Mesenchymal stem cell (in vitro differentiated cells and primary cell): ENCODE measurements at places on chromosomes 13 and 19.

DNA sequence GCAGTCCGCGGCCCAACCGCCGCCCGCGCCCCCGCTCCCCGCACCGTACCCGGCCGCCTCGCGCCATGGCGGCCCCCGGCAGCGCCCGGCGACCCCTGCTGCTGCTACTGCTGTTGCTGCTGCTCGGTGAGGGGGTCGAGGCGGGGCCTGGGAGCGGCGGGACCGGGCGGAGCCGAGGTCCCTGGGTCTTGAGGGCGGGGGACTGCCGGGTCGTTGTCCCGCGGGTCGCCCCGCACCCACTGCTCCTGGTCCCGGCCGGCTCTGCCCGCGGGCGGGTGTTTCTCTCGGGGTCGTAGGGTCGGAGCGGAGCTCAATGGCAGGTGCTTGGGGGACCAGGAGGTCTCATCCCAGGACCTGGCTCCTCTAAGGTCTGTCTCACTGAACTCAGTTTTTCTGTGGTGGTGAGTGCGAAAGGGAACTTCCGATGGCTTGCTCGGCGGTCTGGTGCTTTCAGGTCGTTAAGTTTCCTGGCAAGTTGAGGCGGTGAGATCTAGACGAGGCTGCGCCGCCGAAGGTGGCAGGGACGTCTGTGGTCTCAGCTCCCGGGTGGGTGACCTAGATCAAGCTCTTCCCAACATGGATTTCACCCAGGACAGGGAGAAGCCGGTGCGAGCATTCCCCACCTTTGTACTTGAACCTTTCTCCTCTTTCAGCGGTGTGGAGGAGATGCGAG lies 467 bp downstream of the LAMP1 start:
- H3K27me3 ChIP-seq = no peaks in the 10 kb centered on the region
- H3K4me3 ChIP-seq = peak overlapping the region; percentile 89
- no peaks in the 10 kb centered on the region for H3K36me3 ChIP-seq
- H3K4me1 ChIP-seq = peaks cover 8% of the 10 kb centered on the region
- DNase-seq = peak; percentile 51
- H3K27ac ChIP-seq = peak overlapping the region; percentile 38

DNA sequence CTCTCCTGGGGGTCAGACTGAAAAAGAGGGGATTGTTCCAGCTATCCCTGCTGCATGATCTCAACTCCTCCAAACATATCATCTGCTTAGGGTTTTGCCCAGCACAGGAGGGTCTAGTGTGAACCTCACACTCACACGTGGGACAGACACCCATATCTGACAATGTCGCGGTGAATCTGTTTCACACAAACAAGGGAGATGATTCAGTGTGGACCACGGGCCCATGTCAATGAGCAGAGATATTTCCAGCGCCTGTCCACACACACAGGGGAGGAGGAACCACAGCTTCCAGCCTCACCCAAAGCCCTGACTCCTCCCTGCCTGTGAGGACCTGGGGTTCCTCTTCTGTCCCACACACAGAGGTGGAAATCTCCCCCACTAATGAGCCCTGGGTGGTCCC lies 29.6 kb upstream of the KIR3DL3 start:
- H3K36me3 ChIP-seq = no peaks in the 10 kb centered on the region
- no peaks in the 10 kb centered on the region for H3K4me1 ChIP-seq
- DNase-seq = no peak
- H3K27ac ChIP-seq = no peak overlapping the region
- no peaks in the 10 kb centered on the region for H3K27me3 ChIP-seq

DNA sequence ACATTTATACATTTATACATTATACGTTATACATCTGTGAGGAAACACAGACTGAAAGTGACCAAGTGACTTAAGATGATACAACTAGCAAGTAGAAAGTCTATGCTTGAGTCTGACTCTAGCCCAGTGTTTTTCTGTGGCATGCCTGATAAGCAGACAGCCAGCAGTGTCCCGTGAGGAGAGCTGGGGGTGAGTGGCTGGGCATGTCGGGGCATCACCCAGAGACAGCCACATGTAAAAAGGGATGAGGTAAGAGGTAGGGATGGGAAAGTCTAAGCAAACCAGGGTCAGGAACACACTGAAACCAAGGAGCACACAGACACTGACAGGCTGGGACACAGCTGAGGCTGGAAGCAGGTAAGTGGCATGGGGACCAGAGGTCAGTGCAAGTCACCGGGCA lies 333.2 kb downstream of the FOXO1 start:
- no peak for DNase-seq
- H3K4me3 ChIP-seq = no peak overlapping the region
- H3K4me1 ChIP-seq = peaks cover 4% of the 10 kb centered on the region
- no peak overlapping the region for H3K27ac ChIP-seq
- H3K27me3 ChIP-seq = no peaks in the 10 kb centered on the region

GRCh38 chr19:52234406-52234805 lies 35.0 kb upstream of the ZNF766 start:
- H3K27me3 ChIP-seq = no peaks in the 10 kb centered on the region
- peaks cover 20% of the 10 kb centered on the region for H3K36me3 ChIP-seq
- DNase-seq = no peak
- no peak overlapping the region for H3K4me3 ChIP-seq

- H3K27ac ChIP-seq = no peak overlapping the region
- peaks cover 31% of the 10 kb centered on the region for H3K4me1 ChIP-seq
- H3K27me3 ChIP-seq = no peaks in the 10 kb centered on the region
- no peak overlapping the region for H3K4me3 ChIP-seq
Observed at GRCh38 chr13:110268061-110268460, 38.9 kb downstream of the COL4A1 start.

GRCh38 chr19:55495646-55496349 lies 7.6 kb downstream of the SSC5D start:
- DNase-seq = no peak
- peaks cover 55% of the 10 kb centered on the region for H3K36me3 ChIP-seq
- H3K4me1 ChIP-seq = peaks cover 21% of the 10 kb centered on the region
- no peak overlapping the region for H3K4me3 ChIP-seq
- H3K27me3 ChIP-seq = no peaks in the 10 kb centered on the region
- no peak overlapping the region for H3K27ac ChIP-seq

- H3K27ac ChIP-seq = peak overlapping the region; percentile 100
- no peak for DNase-seq
- no peak overlapping the region for H3K4me3 ChIP-seq
- H3K4me1 ChIP-seq = peaks cover 32% of the 10 kb centered on the region
- H3K27me3 ChIP-seq = peaks cover 13% of the 10 kb centered on the region
- no peaks in the 10 kb centered on the region for H3K36me3 ChIP-seq
Observed at GRCh38 chr13:26019251-26019650, 32.6 kb downstream of the SHISA2 start.

- peak; percentile 41 for DNase-seq
- no peak overlapping the region for H3K4me3 ChIP-seq
- H3K4me1 ChIP-seq = no peaks in the 10 kb centered on the region
- no peak overlapping the region for H3K27ac ChIP-seq
- H3K27me3 ChIP-seq = no peaks in the 10 kb centered on the region
- H3K36me3 ChIP-seq = peaks cover 6% of the 10 kb centered on the region
Observed at GRCh38 chr13:44974056-44974793, 15.0 kb downstream of the NUFIP1 start.

DNA sequence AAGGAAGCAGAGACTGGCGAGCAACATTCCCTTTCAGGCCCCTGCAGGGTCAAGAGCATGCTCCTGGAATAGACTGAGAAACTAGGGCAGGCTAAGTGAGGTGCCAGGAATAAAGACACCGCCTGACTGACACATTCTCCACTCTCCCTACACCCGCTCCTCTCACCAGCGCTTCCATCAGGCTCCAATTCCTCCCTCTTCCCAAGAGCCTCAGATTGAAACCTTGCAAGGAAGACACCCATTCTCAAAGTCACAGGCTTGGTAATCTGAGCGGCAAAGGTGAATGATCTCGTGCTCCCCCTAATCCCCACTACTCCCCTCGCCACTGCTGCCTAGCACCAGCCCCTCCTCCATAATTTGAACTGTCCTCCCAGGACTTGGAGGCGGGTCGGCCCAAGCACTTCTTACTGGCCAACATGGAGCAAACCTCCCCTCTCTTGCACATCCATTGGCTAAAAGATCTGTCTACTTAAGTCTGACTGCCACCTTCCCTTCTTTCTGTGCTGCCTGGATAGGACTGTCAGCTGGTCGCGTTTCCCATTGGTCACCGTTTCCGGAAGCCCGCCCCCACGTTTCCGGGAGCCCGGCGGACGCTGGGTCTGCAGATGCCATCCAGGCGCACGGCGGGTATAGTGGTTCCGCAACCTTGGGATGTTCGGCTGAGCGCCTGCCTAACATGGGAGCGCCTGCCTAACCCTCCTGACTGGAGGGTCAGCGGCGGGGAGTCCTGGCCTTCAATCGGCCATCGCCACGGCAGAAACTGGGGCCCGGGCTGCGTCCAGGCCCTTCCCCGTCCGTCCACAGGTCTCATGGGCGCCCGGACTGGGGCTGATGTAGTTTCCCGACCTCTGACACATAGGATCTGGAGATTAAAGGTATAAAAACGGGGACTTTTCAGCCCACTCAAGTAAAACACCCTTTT lies 33.6 kb downstream of the ZNF383 start:
- H3K36me3 ChIP-seq = peaks cover 10% of the 10 kb centered on the region
- H3K27ac ChIP-seq = no peak overlapping the region
- peak overlapping the region; percentile 73 for H3K4me3 ChIP-seq
- peak; percentile 89 for DNase-seq
- H3K4me1 ChIP-seq = no peaks in the 10 kb centered on the region

GRCh38 chr13:30804474-30804873 lies 69.1 kb downstream of the ALOX5AP start:
- no peak for DNase-seq
- no peak overlapping the region for H3K27ac ChIP-seq
- no peak overlapping the region for H3K4me3 ChIP-seq
- no peaks in the 10 kb centered on the region for H3K27me3 ChIP-seq

DNA sequence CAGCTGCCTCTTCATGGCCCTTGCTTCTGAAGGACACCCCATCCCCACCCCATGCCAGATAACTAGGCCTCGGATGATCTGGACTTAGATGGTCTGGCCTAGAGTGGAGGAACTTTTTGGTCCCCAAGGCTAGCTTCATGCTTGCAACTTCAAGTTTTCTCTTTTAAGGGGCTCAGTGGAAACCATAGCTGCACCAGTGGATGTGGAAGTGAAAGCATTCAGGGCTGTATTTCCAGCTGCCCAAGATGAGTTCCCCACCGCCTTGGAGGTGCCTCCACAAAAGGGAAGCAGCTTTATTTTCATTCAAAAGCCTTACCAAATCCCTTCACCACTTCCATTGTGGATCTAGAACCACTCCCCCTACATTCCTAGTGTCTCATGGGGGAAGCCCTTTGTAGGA lies 17.6 kb upstream of the GSX1 start:
- H3K36me3 ChIP-seq = no peaks in the 10 kb centered on the region
- no peak for DNase-seq
- H3K27me3 ChIP-seq = peaks cover 75% of the 10 kb centered on the region
- no peak overlapping the region for H3K27ac ChIP-seq

DNA sequence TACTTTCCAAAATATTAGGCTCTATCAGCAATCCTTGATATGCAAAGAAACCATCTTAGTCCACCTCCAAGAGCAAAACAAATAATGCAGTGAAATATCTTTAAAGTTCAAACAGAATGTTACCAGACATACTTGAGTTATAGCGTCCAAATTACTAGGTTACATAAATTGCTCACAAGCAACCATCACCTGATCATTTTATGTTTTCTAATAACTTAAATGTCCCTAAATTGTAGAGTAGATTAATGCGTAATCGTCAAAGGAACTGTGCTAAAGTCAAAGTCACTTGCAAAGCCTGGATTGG lies 350.6 kb upstream of the ARGLU1 start:
- H3K36me3 ChIP-seq = no peaks in the 10 kb centered on the region
- H3K4me3 ChIP-seq = no peak overlapping the region
- H3K4me1 ChIP-seq = peaks cover 10% of the 10 kb centered on the region
- no peak for DNase-seq
- no peak overlapping the region for H3K27ac ChIP-seq

GRCh38 chr13:99124046-99124400 lies 76.6 kb upstream of the UBAC2 start:
- H3K36me3 ChIP-seq = no peaks in the 10 kb centered on the region
- no peaks in the 10 kb centered on the region for H3K27me3 ChIP-seq
- no peak overlapping the region for H3K4me3 ChIP-seq
- DNase-seq = no peak
- peaks cover 6% of the 10 kb centered on the region for H3K4me1 ChIP-seq
- no peak overlapping the region for H3K27ac ChIP-seq

- no peaks in the 10 kb centered on the region for H3K4me1 ChIP-seq
- no peak overlapping the region for H3K27ac ChIP-seq
- DNase-seq = no peak
Observed at GRCh38 chr13:63438951-63439350, 2023.3 kb upstream of the PCDH20 start.

DNA sequence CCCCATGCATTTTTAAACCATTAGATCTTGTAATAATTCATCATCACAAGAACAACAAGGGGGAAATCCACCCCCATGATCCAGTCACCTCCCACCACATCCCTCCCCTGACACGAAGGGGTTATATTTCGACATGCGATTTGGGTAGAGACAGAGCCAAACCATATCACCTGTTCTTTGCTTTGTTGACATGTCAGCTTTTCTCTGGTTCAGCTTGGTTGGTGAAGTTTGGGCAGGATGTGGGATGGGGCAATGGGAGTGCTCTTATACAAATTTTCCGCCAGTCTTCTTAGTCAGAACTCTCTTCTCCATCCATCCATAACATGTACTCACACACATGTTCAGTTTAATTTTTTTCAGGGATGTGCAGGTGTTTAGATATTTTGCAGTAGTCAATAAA lies 12.9 kb downstream of the TPP2 start:
- H3K4me1 ChIP-seq = peaks cover 2% of the 10 kb centered on the region
- DNase-seq = no peak
- no peaks in the 10 kb centered on the region for H3K27me3 ChIP-seq

DNA sequence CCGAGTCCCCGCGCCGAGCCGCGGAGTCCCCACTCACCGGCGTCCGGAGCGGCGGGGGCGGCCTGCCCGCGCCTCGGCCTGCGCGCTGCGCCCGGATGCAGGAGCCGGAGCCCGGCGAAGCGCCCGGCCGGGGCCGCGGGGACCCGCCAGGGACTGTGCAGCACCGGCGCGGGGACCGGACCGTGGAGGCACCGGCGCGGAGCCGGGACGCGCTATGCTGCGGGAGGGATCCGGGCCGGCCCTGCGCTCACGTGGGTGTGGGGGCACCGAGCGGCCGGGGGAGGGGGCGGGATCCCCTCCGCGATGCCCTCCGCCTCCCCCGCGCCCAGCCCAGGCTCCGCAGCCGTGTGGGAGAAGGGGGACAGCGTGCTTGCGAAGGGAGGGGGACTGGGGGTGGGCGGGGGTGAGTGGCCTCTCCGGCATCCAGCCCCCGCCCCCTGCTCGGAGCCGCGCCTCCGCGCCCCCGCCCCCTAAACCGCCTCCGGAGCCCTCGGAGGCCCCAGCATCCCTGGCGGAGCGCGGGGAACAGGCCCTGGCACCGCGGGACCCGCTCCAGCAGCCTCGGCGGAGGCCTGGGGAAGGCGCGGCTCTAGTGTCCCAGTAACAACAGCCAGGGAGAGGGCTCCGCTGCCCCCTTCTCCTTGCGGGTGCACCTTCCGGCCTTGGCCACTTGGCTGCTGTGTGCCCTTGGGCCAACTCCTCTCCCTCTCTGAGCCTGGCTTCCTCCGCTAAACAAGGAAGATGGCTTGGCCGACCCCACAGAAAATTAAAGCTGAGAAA lies at the start of gene SLC1A6:
TSS of gene SLC1A6 (minus strand) at position 389 of the 780 bp plus-strand sequence. CDS start 6,954 bp downstream, outside the sequence.
- H3K36me3 ChIP-seq = no peaks in the 10 kb centered on the region
- no peak within 1 kb of the TSS for H3K27ac ChIP-seq
- DNase-seq = no peak

- no peaks in the 10 kb centered on the region for H3K27me3 ChIP-seq
- H3K4me1 ChIP-seq = peaks cover 20% of the 10 kb centered on the region
- no peak overlapping the region for H3K27ac ChIP-seq
- H3K36me3 ChIP-seq = peaks cover 43% of the 10 kb centered on the region
- no peak for DNase-seq
- H3K4me3 ChIP-seq = no peak overlapping the region
Observed at GRCh38 chr13:113620036-113620796, 35.7 kb downstream of the TFDP1 start.

GRCh38 chr19:39831679-39832078 lies 2.3 kb downstream of the DYRK1B start:
- H3K27me3 ChIP-seq = no peaks in the 10 kb centered on the region
- no peak overlapping the region for H3K27ac ChIP-seq
- peak overlapping the region; percentile 96 for H3K4me3 ChIP-seq
- H3K4me1 ChIP-seq = peaks cover 19% of the 10 kb centered on the region
- DNase-seq = no peak
- H3K36me3 ChIP-seq = peaks cover 73% of the 10 kb centered on the region
